ENCODE measurements at places on chromosomes 1 and 21.
A peak's percentile ranks its signal among the peaks of the same experiment; 100 is the strongest.

GRCh38 chr1:186740324-186740723 is 60.1 kb upstream of the PTGS2 start:
- peak; percentile 24 for DNase-seq

GRCh38 chr1:61101536-61101935 is 19.2 kb downstream of the NFIA start:
- DNase-seq, result no peak

- no peak for DNase-seq
These were observed 181.9 kb downstream of the C1orf94 start for GRCh38 chr1:34358636-34359035.

GRCh38 chr1:5265438-5266075 is 611.1 kb downstream of the AJAP1 start:
- no peak for DNase-seq

- DNase-seq, result no peak
These were observed 291.9 kb upstream of the USP25 start for GRCh38 chr21:15437883-15438282.

GRCh38 chr1:46747683-46748288 is 28.9 kb upstream of the EFCAB14 start:
- no peak for DNase-seq
